EH (cell line): ENCODE measurements at places on chromosomes 2 and 18.

DNA sequence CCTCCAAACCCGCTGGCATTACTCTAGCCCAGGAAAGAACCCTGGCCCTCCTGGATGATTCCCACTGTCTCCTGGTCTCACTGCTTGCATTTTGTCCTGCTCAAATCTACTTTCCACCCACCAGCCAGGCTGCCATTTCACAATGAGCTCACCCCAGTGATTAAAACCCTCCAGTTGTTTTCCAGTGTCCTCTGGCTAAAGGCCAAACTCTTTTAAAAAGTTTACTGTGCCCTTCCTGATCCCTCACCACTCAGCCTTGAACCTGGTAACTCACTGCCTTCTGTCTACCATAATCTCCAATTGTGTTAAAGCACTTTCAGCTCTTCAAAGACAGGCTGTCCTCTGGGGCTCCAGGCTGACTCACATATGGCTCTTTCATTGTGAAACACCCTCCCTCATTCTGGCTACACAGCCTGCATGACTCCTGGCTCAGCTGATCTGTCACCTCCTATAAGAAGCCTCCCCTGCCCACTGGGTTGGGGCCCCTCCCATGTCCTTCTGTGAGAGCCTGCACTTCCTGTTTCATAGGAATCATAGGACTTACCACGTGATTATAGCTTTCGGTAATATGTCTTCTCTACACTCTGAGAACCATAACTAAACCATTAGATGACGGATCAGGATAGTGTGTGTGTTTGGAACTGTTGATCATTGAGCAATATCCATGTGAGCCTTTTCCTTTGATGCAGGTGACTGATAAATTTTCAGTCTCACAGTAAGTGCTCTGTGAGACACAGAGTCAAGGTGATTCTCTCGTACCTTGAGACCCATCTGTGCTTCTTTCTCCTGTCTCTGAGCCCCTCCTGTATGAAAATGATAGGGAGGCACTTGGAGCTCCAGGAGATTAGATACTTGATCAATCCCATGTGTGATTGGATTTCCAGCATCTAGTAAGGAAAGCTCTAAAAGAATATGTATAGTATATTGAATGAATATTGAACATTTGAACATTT lies 590.8 kb upstream of the ID2 start:
- DNase-seq: peak; percentile 90

DNA sequence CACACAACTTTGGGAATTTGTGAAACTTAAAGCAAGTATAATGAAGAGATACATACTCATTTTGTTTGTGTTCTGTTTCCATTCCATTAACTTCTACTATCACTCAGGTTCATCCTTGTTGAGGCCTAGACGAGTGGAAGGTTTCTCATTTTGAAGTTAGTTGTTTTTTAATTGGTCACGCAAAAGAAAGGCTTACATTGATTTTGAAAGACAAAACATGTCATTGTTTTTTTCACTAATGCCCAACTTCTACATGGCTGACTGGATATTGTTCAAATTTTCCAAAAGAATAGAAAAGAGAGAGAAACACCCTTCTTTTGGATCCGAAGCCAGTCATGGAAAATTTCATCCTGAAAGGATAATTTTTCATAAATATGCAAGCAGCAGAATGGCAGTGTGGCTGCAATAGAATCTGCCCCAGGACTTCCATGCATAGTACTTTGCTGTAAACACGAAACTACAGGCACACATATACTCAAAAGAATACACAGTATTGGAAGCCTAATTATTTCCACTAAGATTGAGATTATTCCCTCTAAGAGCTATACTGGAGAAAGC lies 27.4 kb downstream of the PRKCE start:
- DNase-seq: no peak

- DNase-seq: peak; percentile 86
These were observed 56.2 kb downstream of the EMILIN2 start for GRCh38 chr18:2903006-2903405.

DNA sequence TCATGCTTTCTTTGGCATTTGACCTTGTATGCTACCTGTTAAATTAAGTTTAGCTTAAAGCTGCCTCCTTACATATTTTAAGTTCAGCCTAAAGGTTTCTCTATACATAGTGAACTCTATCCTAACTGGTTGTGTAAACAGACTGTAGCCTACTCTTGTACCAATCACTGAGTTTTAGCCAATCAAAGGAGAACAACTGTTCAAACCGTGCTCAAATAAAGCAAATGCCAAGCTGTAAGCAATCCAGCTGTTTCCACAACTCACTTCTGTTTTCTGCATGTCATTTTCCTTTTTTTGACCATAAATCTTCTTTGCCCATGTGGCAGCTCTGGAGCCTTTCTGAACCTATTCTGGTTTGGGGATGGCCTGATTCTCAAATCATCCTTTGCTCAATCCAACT lies 1603.8 kb upstream of the ACVR2A start:
- no peak for DNase-seq

DNA sequence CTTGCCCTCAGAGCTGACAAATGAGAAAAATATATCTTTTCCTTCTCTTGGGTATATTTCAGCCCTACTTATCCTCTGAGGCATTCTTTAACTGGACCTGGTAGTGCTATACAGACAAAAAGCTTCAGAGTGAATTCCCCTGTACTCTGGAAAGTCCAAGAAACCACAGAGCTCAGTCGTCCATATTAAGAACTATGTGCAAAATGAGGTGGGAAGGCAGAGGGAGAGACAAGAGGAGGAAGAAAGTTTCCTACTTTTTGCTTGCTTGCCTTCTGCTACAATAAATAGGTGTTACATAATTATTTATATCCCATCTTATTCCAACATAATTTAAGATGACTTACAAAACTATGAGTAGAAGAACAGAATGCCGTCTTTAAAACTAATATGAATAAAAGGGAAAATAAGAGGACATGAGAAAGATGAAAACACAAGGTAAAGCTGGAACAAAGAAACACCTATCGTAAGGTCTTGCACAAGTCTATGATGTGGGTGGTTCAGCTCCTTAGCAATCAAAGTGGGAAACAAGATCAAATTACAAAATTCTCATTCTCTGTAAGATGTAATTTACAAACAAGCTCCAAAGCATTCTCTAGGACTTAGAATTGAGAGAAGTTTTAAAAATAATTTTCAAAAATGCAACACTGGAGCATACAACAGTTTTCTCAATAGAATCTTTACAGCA lies 97.9 kb downstream of the BAZ2B start:
- no peak for DNase-seq

DNA sequence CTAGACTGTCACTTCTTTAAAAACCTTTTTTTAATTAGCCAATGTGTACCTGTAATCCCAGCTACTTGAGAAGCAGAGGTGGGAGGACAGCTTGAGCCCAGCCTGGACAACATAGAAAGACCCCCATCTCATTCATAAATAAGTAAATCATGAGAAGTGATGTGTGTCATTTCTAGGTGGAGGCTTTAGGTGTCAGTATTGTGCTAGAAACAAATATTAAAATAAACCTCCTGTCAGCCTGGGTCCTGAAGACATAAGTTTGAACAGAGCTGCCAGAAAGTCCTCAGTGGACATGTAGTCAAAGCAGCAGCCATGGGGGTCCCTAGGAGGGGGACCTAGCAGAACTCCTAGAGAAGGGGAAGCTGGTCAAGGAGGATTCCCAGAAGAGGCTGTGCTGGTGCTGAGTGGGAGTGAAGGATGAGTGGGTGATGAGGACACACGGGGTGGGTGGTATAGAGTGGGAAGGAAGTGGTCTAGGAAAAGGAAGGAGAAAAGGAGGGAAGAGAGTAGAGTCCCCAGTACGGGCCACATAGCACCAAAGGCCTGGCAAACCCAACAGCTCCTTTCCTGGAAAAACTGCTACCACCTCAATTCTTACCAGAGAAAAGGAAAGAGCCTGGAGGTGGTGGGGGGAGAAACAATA lies 316.6 kb upstream of the NCKAP5 start:
- peak; percentile 50 for DNase-seq

- no peak for DNase-seq
These were observed 183.5 kb downstream of the HNMT start for GRCh38 chr2:138147796-138148195.

DNA sequence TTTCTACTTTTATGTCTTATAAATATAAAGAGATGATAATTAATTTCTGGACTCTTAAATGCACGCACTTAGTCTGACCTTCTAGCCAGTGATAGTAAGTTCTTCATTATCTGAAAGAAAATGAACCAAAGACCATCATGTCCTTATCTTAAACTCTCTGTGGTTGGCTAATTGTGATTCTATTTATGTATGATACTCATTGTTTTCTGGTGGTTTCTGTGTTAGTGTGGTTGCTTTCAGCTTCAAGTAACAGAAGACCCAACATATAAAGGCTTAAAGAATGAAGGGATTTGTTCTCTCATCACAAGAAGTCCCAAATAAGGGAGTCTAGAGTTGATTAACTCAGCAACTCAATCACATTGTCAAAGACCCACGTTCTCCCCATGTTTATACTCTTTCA lies 225.2 kb upstream of the TANK start:
- no peak for DNase-seq

DNA sequence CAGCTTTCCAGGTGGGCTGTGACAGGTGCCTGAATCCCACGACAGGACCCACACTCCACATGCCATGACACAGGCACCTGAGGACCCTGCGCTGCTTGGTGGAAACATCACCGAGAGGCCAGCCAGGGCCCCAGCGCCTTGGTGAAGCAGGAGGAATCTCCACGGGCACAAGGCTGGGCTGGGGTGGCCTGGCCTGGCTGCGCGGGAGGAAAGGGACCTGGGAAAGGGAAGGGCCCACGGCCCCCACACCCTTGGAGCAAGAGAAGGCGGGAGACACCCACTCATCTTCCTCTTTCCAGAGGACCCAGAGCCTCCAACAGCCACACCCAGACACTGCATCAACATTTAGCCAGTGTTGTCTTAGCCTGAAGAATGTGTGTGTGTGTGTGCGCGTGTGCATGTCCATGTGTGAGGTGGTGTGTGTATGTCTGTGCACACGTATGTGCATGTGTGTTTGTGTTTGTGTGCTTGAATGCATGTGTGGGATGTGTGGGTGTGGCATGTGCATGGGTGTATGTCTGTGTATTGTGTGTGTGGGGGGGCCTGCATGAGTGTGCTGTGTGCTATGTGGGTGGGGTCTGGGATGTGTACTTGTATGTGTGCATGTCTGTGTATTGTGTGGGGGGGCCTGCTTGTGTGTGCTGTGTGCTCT lies 6.3 kb upstream of the OTOS start:
- DNase-seq: no peak

DNA sequence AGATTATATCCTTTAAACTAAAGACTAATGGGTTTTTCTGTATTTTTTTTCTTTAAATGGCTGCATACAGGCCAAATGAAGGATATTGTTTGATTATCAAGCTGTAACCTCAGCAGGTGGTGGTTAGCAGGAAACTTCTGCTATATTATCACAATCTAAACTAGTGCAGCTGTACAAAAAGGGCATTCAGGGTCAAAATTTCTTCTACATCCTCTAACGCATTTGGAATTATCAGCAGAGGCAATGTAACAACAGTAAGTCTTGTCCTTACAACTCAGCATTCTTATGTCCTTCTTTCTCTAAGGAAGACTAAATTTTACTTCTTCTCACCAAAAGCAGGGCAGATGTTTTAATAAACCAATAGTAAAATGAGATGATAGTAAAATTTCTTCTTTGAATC lies 135.8 kb upstream of the FN1 start:
- no peak for DNase-seq

DNA sequence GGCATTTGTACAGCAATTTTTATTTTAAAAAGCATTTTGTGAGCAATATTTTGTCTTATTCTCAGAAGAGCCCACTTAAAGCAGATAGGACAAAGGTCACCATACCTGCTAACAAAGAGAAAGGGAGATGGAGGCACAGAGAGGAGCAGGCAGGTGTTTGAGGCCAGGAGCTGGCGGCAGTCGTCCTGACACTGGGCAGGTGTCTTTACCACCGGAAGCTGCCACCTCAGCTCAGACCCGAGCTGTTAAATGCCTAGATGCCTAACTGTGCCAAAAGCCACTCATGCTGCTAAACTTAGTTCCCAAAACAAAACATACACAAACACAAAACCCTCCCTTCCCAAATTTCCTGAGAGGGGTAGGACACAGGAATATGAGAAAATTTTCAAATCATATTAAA lies 120.9 kb downstream of the CNTNAP5 start:
- no peak for DNase-seq

- peak; percentile 94 for DNase-seq
These were observed 182.5 kb upstream of the OSR1 start for GRCh38 chr2:19540739-19541525.

- DNase-seq: no peak
These were observed 39.0 kb upstream of the LBH start for GRCh38 chr2:30192314-30192713.

DNA sequence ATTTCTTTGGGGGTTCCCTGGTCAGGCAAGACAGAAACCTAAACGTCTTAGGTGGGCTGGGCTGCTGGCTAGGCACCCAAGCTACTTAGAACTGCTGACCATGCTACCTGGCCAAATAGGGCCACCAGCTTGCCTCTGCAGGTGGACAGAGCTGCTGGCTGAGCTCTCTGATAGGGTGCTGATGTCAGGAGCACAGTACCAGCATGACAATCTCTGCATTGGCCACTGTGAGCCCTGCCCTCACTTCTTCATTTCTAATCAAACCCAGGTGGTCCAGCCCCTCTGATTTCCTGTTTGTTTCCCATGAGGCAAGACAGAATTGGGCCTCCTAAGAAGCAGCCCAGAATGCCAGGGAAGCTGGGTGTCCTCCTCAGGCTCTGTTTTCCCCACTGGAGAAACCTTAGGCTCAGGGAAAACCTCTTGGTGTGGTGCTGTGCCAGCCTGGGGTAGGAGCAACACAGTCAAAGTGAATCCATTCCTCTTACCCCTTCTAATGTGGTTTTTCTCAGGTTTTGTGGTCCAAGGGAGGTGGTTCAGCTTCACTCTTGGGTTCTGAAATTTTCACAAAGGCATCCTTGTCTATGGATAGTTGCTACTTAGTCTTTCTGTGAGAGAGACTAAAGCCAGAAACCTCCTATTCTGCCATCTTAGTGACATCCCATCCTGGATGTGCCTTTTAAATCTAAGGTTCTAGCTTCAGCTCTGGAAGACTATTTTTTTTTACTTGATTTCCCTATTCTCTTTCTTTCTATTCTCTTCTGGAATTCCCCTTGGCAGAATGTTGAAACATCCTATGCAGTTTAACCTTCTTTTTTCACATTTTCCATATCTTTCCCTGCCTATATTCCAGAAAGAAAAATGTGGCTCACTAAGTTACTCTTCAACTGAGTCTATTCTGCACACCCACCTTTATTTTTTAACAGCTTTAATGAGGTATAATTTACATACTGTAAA lies 15.2 kb downstream of the SP100 start:
- no peak for DNase-seq
